NCI-H446 (cell line): ENCODE measurements at places on chromosomes 1 and 21.
A peak's percentile ranks its signal among the peaks of the same experiment; 100 is the strongest.

GRCh38 chr1:107434361-107434693, 293.5 kb downstream of the NTNG1 start:
- no peak for DNase-seq

- DNase-seq = no peak
Measured at GRCh38 chr1:230270559-230271281, 155.4 kb downstream of the PGBD5 start.

DNA sequence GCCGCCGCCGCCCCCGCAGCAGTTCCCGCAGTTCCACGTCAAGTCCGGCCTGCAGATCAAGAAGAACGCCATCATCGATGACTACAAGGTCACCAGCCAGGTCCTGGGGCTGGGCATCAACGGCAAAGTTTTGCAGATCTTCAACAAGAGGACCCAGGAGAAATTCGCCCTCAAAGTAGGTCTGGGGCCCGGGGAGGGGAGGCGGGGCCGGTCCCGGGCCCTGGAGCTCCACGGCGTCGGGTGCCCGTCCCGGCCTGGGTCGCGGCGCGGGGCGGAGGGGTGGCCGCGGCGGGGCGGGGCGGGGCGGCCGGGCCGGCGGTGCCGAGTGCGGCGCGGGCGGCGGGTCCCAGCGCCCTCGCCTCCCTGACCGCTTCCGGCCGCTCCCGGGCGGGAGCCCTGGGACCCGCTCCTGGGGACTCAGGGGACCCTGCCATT, 646 bp downstream of the MAPKAPK2 start:
- DNase-seq = no peak

DNA sequence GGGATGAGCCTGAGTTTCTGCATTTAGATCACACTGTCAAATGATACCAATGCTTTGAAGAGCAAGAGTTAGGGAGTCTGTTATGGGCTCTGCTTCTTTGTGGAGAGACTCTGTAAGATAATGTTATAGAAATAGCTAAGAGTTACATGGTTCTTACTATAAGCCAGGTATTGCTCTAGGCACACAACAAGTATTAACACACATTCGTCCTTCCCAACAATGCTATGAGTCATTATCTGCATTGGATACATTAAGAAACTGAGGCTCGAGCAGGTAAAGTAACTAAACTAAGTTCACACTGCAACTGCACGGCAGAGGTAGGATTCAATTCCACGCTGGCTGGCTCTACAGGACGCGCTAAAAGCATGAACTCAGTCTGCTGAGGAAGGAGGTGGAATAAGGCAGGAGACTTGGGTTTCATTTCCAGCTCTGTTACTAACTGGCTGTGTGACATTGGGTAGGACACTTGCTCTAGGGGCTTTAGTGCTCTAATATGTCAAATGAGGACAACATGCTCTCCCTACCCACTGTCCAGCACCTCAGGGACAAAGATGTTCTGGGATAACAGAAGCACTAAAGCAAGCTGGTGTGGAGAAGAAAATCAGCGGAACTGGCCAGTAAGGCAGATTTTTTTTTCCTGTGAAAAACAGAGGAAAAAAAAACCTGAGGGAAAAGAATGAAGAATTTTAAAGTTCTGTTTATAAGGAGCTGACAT, 23.7 kb upstream of the IL20 start:
- no peak for DNase-seq

- DNase-seq = no peak
Measured at GRCh38 chr1:29125237-29125641, 1.5 kb upstream of the TMEM200B start.

GRCh38 chr1:77120950-77121349, 98.3 kb downstream of the PIGK start:
- no peak for DNase-seq

GRCh38 chr1:15863156-15863901, 15.8 kb downstream of the SPEN start:
- no peak for DNase-seq

DNA sequence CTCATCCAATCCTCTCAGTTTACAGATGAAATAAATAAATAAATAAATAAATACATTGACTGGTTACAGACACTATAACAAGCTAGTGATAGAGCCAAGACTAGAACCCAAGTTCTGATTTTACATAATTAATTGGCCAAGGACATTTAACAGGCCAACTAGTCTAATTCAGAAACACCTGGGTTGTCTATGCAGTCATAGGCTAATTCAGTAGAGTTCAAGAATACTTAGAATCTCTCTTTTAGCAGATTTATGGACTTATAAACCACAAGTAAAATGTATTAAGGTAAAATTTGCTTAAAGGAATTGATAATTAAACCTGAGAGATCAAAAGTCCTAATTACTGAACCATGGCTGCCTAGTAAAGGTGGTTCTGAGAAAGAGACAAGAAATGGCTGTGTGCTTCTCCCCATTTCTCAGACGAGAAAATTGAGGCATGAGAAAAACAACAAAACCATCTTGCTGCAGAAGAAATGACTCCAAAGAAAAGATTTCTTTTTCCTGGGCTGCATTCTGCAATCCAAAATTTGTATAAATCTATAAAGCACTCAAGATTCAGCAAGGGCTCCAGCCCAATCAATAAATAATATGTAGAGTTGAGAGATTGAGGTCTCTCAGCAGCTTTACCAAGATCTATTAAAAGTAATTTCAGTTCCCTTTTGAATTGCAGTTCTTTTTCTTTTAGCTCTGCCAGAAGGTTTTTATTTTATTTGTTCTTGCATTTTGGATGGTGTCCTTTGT, 98.3 kb downstream of the DUSP10 start:
- no peak for DNase-seq

DNA sequence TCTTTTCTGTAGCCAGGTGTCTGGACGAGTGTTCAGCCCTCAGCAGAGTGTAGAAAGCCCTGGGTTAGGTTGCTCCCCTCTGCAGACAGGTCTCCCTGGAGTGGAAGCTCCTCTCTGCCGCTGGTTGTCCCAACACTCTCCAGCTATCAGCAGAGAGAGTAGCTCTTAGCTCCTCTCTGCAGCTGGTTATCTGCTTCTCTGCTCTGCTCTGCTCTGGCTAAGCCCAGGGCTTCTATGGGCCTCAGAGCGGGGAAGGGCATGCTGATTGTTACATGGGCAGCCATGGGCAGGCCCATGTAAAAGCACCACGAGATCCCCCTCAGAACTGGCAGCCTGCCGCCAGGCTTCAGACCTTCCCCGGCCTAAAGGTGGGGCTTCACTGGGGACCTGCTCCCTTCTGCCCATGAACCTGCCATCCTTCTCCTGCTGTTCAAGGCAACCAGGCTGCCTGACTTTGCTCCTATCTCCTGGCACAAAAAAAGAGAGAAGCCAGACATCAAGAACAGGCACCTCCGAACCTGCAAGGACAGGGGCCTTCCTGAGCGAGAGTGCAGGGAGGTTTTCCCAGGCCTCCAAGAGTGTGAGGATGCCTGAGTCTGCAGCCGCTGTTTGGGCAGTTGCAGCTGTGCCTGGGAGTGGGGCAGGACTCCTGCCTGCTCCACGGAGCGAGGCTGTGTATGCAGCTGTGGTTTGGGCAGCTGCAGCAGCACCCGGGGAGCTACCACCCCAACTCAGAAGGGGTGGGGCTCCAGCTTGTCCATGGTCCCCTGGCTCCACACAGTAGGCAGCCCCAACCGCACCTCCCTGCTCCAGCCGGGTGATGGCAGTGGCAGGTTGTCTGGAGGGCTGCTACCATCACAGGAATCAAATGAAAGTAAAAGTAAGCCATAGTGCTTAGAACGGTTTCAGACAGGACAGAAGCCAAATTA, 973.7 kb downstream of the LTN1 start:
- no peak for DNase-seq

GRCh38 chr1:119285482-119285881, 83.1 kb upstream of the HAO2 start:
- DNase-seq = no peak

DNA sequence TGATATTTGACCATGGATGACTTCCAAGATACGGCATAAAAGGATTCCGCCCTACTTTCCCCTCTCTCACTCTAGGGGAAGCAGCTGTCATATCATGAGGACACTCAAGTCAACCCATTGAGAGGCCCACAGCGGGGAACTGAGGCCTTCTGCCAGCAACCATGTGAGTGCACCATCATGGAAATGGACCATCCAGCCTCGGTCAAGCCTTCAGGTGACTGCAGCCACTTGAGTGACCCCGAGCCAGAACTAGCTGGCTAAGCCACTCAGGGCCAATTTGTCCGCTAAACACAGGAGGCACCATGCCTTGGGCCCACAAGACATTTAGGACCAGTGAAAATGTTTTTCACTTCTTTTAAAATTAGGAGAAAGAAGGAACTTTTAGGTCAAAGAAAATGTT, 11.1 kb upstream of the GJB5 start:
- no peak for DNase-seq

DNA sequence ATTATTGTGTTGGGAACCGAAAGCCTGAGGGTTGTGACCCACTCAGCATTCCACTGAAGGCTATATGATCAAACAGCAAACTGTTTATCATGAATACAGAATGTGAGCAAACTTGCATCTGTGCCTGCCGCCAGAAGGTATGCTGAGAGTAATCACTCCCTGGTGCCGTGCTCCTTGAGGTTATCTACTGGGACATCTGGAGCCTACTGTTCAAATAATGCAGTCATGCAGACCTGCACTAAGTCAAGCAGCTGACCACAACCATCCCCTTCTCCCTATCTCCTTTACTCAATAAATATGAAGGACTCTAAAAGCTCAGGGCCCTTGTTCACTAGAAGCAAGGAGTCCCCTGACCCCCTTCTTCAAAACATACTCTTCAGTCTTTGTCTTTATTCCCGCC, 13.5 kb downstream of the GSTM5 start:
- DNase-seq = no peak

DNA sequence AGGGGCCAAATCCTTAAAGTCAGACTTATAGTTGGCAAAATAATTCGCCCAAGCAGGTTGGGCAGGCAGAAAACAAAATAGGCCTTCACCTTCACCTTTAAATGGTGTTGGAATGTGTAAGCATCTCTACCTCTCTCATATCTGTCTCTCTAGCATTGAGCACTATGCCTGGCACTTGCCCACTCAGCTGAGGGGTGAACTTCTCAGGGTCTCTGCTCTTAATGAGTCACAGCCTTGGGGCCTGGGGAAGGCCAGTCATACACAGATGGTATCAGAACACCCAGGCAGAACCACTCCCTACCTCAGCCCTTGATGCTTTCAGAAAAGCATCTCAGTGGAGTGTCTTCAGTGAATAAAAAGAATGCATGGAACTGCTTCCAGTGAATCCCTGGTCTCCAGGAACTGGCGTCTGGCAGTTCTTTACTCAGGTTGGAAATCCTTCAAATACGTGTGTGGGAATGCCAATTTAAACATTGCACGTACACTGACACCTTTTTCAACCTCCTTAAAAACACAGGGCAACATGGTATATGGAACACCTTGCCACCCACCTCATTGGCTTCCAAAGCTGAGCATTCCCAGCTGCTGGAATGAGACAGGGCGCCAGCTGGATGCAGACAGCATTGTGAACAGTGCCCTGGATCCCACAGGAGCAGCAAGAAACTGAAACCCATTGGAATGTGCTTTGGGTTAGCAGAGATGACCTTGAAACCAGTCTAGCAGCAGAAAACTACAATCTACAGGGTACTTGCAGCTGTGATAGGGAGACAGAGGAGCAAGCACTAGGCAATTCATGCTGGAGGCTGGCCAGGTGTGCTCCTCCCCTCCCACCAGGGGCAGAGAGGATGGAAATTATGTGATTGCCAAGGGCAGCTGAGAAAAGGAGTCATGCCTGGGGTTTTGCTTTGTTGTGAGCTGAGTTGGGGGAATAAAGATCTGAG, 30.0 kb downstream of the ZNF697 start:
- no peak for DNase-seq

- peak; percentile 94 for DNase-seq
Measured at GRCh38 chr1:55443175-55443915, 228.2 kb upstream of the USP24 start.

DNA sequence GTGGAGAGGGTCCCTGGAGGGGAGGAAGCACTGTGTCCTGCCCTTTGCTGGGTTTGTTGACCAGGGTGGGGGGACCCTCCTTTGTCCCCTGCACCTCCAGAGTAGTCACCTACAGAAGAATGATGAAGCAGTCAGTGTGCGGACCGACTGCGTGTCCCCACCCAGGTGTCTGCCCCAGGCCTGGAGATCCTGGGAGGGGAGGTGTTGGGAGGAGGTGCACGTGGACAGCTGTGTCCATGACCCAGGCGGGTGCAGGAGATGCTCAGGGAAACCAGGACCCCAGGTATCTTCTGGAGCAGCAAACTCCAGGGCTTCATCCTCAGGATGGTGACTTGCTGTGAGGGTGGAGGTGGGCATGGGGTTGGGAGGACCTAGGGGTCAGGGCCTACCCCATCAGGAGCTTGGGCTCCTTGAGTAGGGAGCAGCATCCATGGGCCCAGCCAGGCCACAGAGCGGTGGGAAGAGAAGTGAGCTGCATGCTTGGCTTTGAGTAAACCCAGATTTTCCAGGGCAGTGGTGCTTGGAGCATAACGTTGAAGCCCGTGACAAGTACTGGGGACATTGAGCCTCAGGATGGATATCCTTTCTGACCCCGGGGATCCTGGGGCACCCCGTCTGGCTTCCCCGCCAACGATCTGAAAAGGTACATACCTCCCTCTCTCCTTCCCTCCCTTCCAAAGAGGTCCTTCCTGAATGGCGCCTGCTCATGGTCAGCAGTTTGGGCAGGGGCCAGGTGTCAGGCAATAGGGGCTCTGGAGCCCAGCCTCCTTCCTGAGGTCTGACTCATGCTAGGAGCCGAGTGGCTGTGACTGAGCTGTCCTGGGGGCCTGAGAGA, 13.7 kb downstream of the ACTRT2 start:
- DNase-seq = no peak

DNA sequence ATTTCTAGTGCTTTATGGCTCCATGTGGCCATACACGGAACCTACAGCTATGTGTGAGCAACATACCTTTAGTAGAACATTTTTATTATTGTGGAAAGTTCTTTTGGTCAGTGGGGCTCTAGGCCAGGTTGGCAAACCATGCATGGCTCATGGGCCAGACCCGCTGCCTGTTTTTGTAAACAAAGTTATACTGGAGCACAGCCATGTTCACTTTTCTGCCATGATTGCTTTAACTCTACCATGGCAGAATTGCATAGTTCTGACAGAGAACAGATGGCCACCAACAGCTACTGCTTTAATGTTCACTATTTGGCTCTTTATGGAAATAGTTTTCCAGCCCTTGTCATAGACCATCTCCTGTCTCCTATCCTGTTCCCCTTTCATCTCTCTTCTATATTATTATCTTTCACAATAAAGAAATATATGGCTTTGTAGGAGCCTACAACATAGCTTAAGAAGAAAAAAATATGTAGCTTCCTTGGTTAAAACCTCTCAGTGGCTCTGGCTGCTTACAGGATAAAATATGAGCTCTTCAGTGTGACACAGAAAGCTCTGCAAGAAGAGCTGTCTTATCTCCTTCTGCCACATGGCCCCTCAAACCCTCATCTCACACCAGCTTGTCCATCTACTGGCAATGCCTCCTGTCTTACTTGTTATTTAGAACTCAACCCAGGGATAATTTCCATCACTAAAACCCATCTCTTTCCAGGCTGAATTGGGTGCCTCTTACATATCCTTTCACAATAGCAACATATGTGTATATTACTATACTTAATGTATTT, 54.6 kb upstream of the RWDD3 start:
- DNase-seq = peak; percentile 75

GRCh38 chr1:11787804-11788436, 17.8 kb downstream of the MTHFR start:
- no peak for DNase-seq

GRCh38 chr1:165699577-165699976, 1.2 kb upstream of the ALDH9A1 start:
- DNase-seq = no peak
